ENCODE measurements at places on chromosomes 5 and 9.

DNA sequence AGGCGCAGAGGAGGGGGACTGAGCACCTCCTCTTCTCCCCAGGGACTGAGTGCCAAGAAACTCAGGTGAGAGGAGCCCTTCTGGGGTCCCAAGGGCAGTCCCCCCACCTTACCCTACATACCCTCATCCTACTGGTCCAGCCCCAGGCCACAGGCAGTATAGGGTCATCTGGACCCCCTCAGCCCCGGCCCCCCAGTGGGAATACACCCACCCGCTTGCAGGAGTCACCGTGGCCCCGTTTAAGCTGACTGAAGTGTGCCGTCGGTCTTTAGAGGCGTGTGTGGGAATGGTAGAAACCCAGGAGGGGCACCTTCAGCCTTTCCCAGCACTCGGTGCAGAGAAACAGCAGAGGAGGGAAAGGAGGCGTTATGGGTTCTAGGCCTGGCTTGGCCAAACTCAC is 30.8 kb downstream of the COL15A1 start:
- DNase-seq, result no peak

DNA sequence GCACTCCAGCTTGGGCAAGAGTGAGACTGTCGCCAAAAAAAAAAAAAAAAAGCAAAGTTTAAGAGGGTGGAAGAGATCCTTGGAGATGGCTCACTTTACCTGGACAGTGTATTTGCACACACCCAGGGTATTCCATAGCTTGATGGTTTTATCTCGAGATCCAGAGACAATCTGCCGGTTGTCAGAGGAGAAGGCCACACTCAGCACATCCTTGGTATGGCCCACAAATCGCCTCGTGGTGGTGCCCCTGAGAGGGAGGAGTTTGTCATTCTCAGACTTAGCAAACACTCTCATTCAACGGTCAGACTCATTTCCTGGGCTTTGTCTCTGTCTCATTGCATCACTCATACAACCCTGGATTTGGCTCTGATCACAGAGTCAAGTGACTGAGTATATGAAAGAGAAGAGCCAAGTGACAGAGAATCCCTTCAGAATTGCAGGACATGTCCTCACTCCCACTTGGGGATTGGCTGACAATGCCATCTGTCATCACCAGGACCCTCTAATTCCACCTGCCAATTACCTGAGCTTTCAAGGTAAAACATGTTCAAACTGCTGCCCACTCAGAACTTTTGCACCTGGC is 2.2 kb downstream of the RACK1 start:
- peak; percentile 79 for DNase-seq

DNA sequence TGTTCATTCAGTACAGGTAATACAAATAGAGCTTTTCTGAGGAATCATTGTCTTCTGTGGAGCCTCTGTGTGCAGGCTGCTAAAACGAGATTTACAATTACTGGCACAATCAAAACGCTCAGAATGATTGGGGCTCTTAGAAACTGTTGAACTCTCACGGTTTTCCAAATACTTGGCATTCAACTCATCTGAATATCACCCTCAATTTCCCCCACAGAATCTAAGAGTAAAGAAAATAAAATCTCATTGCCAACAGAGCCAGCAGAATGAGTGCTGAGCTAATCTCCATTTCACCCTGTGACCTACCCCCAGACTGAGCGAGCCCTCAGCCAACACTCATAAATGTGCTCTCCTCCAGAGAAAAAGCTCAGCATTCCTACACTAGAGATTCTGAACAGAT is 35.3 kb upstream of the TMED7 start:
- DNase-seq, result no peak

DNA sequence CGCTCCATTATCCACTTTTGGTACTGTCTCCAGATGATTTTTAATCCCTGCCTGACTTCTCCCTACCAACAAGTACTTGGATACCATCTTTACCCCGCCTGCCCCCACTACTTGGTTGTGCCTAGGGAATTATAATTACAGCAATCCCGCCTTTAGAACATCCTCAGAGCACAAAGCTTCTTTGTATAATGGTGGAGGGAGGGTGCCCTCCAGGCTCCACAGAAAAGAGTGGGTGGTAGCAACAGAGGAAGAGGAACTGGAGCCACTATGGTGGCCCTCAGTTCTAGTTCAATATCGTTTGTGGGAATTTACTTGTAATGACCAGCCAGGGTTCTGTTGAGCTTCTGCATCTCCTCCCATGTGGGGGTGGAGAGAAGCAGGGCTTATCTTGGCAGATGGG is 79.0 kb upstream of the RNF38 start:
- DNase-seq, result peak; percentile 66

DNA sequence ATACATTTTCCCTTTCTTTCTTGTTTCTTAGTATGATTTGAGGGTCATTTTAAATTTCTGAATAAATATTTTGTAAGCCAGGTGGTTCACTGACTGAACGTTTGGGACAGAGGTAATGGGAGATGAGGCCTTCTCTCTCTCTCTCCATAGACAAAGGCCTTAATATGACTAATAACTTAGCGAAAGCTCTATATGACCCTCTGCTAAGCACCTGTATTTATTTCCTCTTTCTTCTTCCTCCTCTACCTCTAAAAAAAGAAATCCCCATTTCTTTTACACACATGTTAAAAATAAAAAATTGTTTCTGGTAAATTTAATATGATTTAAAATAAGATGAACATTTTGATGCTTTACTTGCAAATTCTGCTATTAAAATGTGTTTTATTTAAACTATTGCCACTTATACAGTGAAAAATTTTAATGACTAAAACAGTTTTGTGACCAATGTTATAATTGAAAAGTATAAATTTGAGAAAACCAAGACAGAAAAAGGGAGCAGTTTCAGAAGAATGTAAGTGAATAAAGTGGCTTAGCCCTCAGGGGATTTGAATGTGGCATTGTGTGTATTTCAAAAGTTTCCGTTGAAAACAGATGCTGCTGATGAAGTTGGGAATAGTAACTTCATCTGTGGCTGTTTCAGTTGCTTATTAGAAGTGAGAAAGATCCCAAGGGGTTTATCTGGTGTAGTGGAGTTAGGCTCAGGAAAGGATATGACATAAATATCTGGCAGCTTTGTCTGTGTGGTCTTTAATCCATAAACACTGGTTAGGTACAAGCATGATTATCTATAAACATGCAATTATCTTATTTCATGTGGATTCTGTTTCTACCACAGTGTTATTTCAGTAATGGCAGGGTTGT is 128.6 kb upstream of the GRHPR start:
- no peak for DNase-seq

DNA sequence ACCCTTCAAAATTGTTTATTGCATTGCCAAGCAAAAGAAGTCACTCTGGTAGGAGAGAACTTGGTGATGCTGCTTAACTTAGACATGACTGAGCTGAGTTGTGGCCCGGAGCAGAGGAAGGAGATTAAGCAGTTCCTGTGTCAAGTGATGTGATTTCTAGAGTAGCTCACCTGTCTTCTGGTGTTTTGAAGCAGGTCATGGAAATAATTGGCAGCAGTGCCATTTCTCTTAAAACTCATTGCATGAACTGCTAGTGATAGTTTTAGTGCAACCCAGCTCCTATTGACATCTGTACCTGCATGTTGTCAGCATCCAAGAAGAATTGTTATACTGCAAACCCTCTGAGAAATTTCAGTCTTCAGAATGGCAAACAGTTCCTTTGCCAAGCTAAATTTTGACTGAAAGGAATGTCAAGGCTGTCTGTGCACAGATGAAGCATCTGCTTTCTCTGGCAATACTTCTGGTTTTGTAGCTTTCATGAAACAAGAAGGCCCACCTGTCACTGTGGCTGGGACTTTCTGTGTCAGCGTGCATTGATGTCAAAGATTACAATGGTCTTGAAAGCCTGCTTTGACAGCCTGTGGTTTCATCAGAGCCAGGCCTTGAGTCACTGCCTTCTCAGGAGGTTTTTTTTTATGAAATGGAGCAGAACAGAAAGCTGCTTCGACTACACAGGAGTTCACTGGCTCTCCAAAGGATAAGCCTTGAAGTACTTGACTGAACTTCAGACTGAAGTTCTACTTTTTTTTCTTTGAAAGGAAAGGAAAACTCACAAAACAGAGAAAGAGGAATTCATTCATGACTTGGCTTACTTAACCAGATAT is 90.6 kb downstream of the RALGPS1 start:
- DNase-seq, result no peak

DNA sequence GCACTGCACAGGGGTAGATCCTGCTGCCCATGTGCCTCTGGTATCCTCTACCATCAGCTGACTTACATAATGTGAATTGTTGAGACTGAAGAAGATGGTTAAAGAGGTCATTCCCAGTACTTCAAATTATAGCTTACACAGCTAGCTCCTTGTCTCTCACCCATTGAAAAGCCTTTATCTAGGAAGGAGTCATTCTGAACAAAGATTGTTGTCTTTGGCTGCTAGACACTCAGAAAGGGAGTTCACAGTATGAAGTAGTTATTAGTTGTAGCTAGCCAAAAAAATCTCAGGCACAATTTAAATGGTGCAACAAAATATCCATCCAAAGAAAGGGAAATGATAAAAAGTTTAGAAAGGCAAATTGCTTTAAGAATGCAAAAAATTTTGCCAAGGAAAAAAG is 102.0 kb upstream of the NREP start:
- DNase-seq, result no peak

- peak; percentile 23 for DNase-seq
Observed at GRCh38 chr5:78647351-78647818, 1.2 kb downstream of the LHFPL2 start.

GRCh38 chr9:126494264-126494663 is 119.5 kb upstream of the LMX1B start:
- no peak for DNase-seq

- no peak for DNase-seq
Observed at GRCh38 chr9:1535051-1535450, 480.1 kb upstream of the SMARCA2 start.

GRCh38 chr9:75728391-75728790 is 162.1 kb upstream of the PCSK5 start:
- DNase-seq, result no peak
